Epithelial cell of umbilical artery (primary cell): ENCODE measurements at places on chromosomes 5 and 9. TPM values are rescaled to one million over a fixed set of nuclear protein-coding genes. Genes with fewer than 3 reads are reported as not detected.

Gene CSF2
- total RNA-seq = not detected in 2 replicates

Gene HSD17B3
- not detected in 2 replicates for total RNA-seq

Gene TRAF1
- total RNA-seq = 1.3 and 3.8 TPM in 2 replicates

Gene HTR4
- total RNA-seq = not detected in 2 replicates

Gene GHR
- 0.30 and 0.65 TPM in 2 replicates for total RNA-seq

Gene STKLD1
- total RNA-seq = 0.32 and 0.61 TPM in 2 replicates
